ENCODE measurements at places on chromosomes 3 and 15.

GRCh38 chr3:123423031-123423430, 25.9 kb downstream of the ADCY5 start:
- DNase-seq: no peak

GRCh38 chr3:68958932-68959331, 26.6 kb upstream of the TAFA4 start:
- no peak for DNase-seq

GRCh38 chr3:13579063-13579462, 30.1 kb downstream of the FBLN2 start:
- no peak for DNase-seq

DNA sequence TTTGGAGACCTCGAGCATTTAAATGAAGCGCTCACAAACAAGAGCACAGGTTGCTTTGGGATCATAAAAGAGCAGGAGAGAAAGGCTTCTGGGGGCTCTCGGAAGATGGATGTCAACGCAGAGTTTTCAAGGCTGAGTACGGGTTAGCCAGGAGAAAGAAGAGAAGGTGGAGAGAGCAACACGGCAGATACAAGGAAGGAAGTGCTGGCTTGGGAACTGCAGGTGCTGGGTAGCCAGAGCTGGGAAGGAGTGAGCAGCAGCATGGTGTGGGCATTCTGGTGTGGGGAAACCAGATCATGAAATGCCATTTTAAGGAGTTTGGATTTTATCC, 580 bp upstream of the RUBCN start:
- no peak for DNase-seq

DNA sequence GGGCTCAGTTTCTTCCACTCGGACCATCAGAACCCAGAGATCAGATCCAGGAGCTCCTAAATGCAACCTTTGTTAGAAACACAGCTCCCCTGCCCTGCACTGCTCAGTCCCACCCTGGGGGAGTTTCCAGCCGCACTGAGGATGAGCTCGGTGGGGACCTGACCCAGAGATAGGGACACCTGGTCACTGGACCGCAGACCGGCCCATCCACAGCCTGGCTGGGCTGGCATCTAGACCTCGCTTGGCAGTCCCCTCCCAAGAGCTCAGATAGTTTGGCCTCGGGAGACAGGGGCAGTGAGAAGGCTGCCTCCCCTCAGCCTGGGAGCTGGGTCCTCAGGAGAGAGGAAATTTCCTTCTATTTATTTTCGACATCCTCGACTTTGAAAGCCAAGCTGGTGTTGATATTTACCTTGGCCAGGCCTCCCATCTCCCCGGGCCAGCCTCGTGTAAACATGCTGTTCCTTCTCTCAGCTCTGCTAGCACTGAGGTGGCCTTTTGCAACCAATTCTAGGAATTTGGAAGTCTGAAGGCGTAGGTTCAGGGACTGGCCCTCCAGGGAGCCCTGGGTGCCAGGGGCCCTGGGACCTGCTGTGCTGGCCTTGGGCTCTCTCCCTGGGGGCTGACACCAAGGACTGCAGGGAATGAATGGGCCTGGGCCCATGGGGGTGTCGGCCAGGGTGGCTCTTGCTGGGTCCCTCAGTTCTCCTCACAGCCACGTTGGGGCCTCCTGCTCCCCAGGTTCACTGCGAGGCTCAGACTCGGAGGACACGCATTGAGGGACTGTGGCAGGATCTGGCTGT, 90.1 kb downstream of the VGLL4 start:
- DNase-seq: no peak

DNA sequence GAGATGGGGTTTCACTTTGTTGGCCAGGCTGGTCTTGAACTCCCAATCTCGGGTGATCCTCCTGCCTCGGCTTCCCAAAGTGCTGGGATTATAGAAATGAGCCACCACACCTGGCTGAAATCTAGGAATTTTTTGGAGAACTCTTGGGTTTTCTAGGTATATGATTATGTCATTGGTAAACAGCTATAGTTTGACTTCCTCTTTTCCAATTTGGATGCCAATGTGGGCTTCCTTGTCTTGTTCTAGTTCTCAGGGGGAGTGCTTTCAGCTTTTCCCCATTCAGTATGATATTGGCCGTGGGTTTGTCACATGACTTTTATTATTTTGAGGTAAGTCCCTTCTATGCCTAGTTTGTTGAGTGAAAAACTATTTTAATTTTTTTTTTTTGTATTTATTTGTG, 17.9 kb downstream of the KCNMB3 start:
- DNase-seq: no peak

DNA sequence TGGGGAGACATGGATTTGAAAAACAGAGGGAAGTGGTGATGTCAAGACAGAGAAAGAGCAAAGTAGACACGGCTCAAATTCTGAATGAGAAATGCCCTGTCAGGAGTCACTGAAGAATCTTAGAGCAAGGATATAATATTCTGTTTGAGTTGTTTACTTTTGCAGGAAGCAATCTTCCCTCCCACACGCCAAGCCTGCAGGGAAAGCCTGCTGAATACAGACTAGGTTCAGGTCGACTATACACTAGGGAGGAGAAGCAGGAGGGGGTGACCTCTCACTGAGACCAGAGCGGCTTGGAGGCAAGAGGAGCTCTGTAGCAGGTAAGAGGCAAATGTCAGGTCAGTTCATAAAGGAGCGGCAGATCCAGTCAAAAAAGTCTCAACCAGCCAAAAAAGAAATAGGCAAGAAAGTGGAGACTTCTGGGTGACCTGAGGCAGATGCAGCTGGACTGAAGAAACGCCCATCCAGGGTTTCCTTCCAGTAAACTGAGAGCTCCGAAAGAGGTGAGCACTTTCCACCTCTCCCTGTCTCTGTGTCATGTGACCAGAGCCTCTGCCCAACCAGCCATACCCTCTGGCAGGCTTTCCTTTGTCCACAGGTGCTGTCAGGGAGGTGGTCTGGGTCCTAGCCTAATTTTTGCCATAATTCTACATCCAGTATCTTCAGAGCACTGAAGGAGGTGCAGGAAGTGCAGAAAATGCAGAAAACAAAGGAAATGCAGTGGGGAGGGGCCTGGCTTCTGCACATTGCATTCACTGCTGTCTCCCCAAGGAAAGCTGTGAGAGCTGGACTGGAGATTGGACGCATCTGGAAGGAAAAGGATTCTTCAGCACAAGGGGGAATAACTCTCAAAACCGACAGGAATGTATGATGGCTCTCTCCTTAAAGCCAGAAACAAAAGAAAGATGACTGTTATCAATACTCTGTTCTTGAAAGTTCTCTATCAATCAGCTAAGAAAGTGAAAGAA, 37.8 kb upstream of the CTXND1 start:
- DNase-seq: no peak

- no peak for DNase-seq
Measured at GRCh38 chr3:195182470-195182795, 88.5 kb downstream of the XXYLT1 start.

DNA sequence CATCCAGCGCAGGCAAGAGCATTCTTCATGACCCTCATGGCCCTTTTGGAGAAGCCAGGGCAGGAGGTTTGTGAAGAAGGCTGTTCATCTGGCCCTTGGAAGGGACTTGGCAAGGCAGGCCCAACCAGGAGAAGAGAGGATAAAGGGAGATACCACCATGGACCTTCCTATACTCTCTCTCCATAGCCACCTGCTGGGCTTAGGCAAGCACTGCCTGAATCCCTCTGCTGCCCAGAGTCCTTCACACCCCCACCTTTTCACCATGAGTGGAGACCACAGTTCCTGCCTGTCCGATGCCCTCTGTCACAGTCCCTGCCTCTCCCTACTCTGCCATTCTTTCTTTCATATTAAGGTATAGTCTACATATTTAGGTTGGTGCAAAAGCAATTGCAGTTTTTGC, 10.6 kb upstream of the SFMBT1 start:
- DNase-seq: peak; percentile 59

DNA sequence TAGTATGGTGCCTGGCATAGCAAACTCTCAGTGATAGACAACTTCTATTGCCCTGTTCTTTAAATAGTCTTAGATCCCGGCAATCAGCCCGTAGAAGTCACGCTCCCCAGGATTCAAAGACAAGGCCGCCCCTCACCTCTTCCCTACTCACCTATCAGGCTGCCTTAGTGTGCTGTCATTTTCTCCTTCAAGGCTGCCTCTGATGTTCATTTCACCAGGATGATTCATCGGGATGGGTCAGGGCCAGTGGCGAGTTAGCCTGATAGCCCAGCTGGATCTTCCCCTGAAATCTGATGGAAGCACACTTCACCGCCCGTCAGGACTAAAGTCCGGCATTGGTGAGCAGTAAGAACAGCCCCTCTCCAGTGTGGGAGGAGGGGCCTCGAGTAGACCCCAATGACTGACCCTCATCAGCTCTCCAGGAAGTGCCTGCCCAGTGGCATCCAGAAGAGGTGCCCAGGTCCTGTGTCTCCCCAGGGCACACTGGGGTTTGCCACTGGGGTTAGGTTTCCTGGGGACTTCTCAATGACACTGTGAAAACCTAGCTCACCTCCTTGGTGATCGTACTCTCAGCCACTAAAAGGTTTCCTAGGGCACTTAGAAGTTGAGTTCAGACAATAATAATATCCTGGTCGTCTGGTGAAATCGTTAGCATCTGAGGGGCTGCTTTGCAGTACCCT, 37.5 kb downstream of the TPM1 start:
- DNase-seq: no peak

GRCh38 chr15:89451846-89452245, 44.5 kb downstream of the RHCG start:
- no peak for DNase-seq

DNA sequence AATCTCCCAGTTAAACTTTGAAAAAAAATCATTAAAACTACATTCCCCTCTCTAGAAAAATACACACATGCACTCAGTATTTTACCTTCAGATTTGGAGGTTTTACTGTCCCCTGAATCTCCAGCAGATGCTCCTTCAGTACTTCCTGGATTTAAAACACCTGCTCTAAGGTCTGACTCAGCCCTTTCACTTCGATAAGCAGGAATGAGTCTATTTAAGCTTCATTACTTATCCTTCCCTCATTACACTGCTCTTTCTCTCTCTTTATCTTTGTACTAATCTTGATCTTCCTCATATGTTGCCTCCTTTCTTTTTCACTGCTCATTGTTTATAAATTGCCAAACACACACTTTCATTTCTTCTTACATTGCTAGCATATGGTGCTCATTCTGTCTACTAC, 443.9 kb downstream of the DIPK2A start:
- no peak for DNase-seq

- DNase-seq: no peak
Measured at GRCh38 chr3:29291982-29292363, 11.1 kb downstream of the RBMS3 start.

- no peak for DNase-seq
Measured at GRCh38 chr15:100078511-100079220, 263.1 kb downstream of the ADAMTS17 start.

GRCh38 chr15:33649217-33649933, 318.9 kb upstream of the CHRM5 start:
- no peak for DNase-seq

DNA sequence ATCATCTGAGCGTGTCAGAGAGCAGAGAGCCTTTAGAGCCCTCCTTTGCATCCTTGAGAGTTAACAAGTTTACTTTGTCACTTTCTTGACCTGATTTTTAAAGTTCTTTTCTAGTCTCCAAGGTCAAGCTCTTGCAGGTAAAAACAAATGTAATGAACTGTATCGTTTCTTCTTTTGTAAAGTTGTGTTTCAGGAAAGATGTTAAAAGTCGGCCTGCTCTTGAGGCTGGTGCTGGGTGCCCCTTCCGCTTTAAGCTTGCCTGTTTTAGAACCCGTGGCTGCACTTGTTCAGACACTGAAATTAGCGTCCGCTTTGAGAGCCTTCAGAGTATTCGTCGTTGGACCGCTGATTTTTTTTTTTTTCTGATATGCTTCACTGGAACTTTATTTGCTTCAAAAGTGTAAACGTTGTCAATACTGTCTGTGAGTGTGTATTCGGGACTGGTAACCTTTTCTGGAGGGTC, 52.6 kb upstream of the ULK4 start:
- no peak for DNase-seq

- peak; percentile 87 for DNase-seq
Measured at GRCh38 chr3:127628788-127629466, at the start of gene PODXL2. PODXL2 (plus strand) TSS chr3:127629185; CDS start chr3:127629220, 35 bp downstream.

DNA sequence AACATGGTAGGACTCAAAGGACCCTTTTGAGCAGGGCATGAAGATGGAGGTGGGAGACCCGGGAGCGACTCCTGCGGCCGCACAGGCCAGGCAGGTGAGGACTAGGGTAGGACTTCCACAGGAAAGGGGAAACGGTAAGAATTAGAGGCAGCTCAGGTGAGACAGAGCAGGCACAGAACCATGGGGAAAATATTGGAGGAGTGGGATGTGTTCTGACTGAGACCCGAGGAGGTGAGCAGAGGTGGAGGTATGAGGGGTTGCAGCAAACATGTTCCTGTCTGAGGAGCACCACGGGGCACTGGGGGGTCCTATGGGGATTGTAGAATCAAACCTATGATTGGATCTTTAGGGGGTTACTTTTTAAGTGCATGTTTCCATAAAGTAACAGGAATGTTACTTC, 1.4 kb upstream of the ISG20 start:
- no peak for DNase-seq

DNA sequence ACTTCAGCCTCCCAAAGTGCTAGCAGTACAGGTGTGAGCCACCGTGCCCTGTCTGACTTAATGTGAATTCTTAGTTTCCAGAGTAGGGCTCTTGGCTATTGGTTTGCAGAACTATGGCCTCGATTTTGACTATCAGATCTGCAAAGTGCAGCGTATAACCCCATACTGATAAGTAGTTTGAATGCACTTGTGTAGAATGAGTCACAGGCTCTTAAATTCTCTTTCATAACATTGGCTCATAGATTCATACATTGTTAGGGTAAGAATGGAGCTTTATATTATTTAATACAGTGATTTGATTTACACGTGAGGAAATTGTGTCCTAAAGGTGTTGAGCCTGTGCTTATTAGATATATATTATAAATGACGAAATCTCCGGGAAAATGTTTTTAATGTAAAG, 109.9 kb downstream of the ZPLD1 start:
- DNase-seq: no peak

GRCh38 chr3:53027254-53027844, 18.5 kb downstream of the SFMBT1 start:
- DNase-seq: no peak

GRCh38 chr15:38080651-38081275, 146.3 kb downstream of the TMCO5A start:
- DNase-seq: no peak

GRCh38 chr3:55860049-55860721, 373.1 kb upstream of the WNT5A start:
- DNase-seq: no peak

- no peak for DNase-seq
Measured at GRCh38 chr3:8987226-8987625, 24.0 kb upstream of the RAD18 start.

DNA sequence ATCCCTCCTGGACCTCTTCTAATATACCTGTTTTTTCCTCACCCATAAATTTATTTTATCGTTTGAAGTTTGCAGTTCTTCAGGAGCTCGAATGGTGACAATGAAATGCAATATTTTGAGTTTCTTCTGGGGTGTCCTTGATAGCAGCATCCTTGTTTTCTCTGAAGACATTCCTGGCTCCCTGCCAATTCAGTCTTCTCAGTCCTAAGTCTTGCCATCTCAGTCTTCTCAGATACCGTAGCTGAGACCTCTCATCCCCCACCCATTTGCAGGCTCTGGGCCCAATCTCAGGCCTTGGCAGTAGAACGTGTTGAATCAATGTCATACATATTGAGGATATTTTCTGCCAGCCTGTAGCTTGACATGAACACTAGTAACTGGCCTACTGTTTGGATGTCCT, 140.9 kb downstream of the NECTIN3 start:
- DNase-seq: no peak

GRCh38 chr3:145145461-145145860, 1015.5 kb downstream of the PLOD2 start:
- DNase-seq: no peak

- no peak for DNase-seq
Measured at GRCh38 chr3:124360155-124360554, 368.2 kb upstream of the ROPN1 start.
